Colonic mucosa (tissue), 4 donors: ENCODE measurements at places on chromosomes 7 and 10. TPM values are rescaled to one million over a fixed set of nuclear protein-coding genes. Genes with fewer than 3 reads are reported as not detected.

- no peak for DNase-seq
Observed at GRCh38 chr10:99610221-99610620, 10.0 kb downstream of the SLC25A28 start.

The GIMAP1 gene
- 1.6 TPM for total RNA-seq

DNA sequence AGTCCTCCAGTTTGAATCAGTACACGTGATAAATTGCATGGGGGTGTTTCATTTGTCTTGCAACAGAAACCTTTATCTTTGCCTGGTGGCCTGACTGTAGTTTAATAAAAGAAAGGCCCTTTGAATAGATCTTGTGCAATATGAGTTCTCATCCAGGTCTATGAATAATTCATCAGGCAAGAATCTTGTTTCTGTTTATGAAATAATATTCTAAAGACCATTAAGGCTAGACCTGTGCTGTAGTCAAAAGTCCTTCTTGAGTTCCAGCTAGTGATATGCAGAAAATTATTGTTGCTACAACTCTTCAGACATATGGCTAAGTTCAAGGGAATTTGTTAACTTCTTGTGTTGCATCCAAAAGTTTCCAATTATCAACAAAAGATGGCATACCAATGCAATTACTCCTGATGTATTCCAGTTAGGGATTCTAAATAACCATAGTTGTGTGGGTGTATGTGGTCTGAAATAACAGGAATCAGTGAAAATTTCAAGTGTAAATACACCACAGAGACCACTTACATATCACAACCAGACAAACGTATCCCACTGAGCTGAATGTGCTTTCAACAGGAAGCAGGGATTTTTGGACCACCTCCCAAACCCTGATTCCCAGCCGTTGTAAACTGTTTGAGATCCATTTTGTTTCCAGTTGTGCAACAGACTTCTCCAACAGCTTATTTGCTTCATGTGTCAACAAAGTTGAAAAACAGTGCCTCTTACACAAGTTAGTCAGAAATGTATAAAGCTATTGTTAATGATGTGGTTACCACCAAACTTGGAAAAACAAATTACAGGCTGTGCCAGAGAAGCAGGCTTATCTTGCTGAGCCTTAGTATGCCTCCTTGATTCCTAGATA is 54.7 kb upstream of the BICC1 start:
- peak; percentile 43 for DNase-seq

- DNase-seq = no peak
Observed at GRCh38 chr10:75911426-75911825, 480.0 kb downstream of the LRMDA start.

DNA sequence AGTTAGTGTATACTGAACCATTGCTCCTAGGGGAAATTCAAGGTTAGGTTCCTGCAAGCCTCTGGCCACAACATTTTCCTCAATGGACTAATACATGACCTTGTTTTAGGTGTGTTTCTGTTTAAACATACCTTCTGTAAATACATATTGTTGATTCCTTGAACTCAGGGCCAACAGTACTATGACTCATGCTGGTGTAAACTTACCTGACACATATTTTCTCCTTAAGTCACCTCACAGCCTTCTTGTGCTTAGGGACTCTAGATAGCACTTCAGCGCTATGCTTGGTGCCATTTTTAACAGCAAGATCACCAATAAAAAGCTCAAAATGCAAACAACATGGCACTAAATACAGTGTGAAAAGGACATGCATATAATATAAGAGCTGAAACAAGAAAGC is 176.4 kb downstream of the TAX1BP1 start:
- no peak for DNase-seq

GRCh38 chr10:102384606-102385429 is 10.7 kb upstream of the NFKB2 start:
- DNase-seq = no peak

- DNase-seq = no peak
Observed at GRCh38 chr10:11668847-11669610, 57.6 kb upstream of the USP6NL start.
